ENCODE measurements at places on chromosomes 5 and 9. TPM values are rescaled to one million over a fixed set of nuclear protein-coding genes. Genes with fewer than 3 reads are reported as not detected.

DNA sequence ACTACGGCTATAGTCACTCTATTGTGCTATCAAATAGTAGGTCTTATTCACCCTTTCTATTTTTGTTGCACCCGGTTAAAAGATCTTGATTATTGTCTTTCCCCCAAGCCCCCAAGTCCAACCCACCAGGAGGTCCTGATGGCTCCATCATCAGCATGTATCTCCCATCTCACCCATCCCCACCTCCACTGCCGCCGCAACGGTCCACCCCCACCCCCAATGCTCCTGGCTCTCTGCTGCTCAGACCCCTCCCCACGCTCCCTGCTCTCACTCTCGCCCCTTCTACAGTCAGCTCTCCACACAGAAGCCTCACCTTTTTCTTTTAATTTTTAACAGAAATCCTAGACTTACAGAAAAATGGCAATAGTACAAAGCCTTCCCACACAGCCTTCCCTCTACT is 51.5 kb upstream of the SH3PXD2B start:
- no peak for DNase-seq

The PCDHB5 gene
- 1.0 TPM for total RNA-seq

- DNase-seq: peak; percentile 25
Measured at GRCh38 chr9:130542457-130543228, 36.7 kb upstream of the FUBP3 start.

DNA sequence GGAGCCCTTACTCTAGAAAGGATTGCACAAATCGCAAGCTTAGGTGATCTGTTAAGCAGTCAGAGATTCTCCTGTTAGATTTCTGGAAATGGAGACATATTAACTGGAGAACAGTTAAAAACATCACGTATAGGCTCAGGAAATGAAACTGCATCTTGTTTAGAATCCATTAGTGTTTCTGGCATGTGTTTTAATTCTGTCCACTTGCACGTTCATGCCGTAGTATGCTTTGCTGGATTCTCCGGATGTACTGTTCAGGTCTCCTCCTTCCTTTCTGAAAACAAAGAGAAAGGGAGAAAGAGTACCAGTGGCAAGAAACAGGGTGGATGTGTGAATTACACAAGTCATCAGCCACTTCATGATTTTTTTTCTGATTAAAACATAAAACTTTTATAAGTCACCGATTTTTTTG is 2.5 kb upstream of the RGMB start:
- DNase-seq: peak; percentile 29

The WWC1 gene
- 8.3 TPM for total RNA-seq

DNA sequence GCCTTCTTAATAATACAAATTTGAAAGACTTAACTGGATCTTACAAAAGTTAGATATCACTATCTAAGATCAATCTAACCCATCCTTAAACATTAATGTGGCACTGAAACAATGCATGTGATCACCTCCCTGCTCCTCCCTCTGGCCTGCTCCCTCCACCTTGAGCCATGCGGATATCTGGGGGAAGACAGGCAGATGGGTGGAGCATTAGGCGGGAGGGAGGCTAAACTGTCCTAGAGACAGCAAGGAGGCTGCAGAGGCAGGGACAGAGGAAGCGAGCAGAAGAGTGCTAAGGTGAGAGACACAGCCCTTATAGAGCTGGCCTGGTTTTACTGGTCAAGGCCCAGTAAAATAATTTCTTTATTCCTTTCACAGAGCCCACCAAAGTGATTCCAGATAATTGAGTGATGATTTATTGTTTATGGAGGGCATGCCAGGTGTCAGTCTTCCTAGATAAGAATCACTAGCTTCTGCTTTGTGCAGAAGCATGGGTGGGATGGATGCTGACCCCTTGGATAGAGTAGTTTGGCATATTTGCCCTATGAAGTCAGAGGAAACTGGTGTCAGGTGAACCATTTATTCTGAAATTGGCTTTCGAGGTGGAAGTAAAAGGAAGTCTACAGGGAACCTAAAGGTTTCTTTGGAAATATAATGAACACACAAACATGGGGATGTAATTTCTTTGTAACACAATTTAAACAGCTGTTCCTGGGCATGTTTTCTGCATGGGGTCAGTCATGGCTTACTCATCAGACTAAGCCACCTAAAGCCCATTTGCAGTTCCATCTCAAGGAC is 188.3 kb downstream of the GNAQ start:
- no peak for DNase-seq

- DNase-seq: no peak
Measured at GRCh38 chr5:61788548-61788947, 456.5 kb downstream of the ZSWIM6 start.

The EPB41L4B gene
- total RNA-seq: 1.4 TPM

DNA sequence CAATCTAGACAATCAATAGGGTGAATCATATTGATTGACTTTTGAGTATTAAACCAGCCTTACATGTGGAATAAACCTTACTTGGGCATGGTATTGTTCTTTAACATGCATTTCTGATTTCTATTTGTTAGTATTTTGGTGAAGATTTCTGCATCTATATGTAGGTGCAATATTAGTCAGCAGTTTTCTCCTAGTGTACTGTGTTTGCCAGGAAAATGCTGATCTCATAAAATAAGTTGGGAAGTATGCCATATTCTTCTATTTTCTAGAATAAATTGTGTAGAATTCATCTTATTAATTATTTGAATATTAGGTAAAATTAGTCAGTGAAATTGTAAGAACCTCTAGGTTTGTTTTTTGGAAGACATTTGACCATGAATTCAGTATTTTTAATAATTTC is 38.4 kb downstream of the ANXA2R start:
- DNase-seq: no peak

DNA sequence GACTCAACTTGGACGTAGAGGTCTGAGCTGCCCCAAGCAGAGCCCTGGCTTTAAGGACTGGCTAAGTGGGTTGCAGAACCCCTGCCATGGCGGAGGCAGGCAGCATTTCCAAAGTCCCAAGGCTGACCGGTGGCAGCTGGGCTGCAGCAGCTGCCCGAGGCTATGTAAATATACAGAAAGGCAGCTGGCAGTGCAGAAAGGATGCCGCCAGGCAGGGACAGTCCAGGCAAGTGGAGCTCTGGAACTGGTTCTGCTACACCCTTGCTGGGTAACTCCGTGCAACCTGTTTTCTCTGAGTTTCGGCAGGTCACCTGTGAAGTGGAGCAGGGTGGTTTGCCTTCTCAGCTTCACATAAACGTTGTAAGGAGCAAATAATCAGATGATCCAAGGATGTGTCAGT is 46.0 kb downstream of the SHB start:
- DNase-seq: no peak

The SCGB3A2 gene
- not detected for total RNA-seq

The PAX5 gene
- total RNA-seq: not detected

DNA sequence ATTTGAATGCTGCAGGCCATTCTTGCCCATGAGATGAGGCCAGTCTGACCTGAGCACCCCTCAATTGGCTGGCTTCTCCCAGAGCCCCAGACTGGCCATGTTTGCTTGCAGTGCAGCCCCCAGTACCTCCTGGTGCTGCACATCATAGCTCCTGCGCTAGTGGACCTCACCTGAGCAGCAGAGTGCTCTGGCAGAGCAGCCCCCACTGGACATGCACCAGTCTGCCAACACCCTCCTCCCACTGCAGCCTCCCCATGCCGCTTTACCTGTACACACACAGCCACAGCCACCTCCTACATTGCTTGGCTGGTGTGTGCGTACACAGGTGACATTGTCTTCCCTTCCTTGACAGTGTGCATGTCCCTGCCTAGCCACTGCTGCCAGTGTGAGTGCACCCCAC is 940.2 kb downstream of the EFNA5 start:
- DNase-seq: no peak

- no peak for DNase-seq
Measured at GRCh38 chr5:65121880-65122436, 353.2 kb downstream of the CWC27 start.

DNA sequence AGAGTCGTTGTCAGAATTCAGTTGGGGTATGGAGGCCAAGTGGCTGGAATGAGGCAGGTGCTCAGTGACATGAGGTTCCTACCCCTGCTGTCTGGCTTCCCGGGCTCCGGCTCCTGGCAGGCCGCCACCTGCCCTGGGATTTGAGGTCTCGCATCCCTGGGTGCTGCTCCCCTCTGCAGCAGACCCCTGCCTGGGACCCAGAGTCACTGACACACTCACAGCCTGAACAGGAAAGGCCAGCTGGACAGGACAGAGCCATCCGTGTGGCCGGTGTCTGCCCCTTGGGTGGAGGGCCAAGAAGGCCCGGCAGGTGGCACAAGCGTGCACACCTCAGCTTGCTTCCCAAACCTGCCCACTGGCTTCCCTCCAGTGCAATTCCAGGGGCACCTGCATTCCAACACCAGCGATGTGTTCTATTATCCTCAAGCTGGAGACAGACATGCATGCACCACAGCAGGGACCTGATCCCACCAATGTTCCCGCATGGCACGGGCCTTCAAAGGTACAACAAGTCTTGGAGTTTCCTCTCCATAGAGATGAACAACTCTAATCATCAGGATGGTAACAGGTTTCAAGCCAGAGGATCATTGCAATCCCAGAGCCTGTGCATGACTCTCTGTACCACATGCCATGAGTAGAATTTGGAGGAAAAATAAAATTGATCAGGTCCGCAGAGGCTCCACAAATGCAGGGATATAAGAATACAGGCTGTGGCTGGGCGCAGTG is 45.6 kb upstream of the RNF130 start:
- no peak for DNase-seq

The FBLL1 gene
- total RNA-seq: not detected

The ISL1 gene
- 4.6 TPM for total RNA-seq

- DNase-seq: no peak
Measured at GRCh38 chr9:18071651-18072060, 402.3 kb upstream of the ADAMTSL1 start.

The NTNG2 gene
- total RNA-seq: 0.95 TPM

DNA sequence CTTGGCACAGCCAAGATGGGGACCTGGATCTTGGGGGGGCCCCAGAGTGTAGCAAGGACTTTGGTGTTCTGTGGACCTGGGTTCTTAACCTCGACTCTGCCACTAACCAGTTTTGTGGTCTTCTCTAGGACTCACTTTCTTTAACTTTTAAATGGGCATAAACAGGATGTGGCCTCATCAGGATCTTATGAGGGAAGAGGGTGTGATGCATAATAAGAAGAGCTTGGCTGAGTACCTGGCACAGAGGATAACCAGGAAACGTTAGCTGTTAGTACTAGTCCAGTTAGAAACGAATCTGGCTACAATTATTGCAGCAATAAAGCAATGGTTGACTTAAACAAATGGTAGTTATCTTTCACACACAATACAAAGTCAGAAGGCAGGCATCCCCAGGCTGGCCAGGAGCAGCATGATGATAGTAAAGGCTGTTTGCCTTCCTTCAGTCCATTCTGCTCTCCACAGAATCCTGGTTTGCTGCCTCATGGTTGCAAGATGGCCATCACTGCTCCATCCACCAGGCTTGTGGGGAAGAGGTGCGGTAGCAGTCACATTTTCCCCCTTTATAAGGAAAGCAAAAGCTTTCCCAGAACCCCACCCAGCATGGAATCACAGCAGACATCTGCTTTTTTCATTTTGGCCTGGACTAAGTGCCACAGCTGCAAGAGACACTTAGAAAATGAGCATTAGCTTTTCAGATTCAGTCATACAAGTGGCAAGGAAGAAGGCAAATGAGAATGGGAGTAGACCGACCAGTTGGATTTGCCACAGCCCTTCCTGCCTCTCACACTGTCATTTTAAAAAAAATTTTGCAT is 225.0 kb downstream of the AOPEP start:
- no peak for DNase-seq

- DNase-seq: no peak
Measured at GRCh38 chr9:83537331-83538171, 650 bp downstream of the FRMD3 start.

- DNase-seq: no peak
Measured at GRCh38 chr9:70574151-70574837, 159.8 kb upstream of the KLF9 start.

The FOXD4L6 gene
- not detected for total RNA-seq

GRCh38 chr9:106059886-106060285 is 365.5 kb downstream of the TMEM38B start:
- no peak for DNase-seq

DNA sequence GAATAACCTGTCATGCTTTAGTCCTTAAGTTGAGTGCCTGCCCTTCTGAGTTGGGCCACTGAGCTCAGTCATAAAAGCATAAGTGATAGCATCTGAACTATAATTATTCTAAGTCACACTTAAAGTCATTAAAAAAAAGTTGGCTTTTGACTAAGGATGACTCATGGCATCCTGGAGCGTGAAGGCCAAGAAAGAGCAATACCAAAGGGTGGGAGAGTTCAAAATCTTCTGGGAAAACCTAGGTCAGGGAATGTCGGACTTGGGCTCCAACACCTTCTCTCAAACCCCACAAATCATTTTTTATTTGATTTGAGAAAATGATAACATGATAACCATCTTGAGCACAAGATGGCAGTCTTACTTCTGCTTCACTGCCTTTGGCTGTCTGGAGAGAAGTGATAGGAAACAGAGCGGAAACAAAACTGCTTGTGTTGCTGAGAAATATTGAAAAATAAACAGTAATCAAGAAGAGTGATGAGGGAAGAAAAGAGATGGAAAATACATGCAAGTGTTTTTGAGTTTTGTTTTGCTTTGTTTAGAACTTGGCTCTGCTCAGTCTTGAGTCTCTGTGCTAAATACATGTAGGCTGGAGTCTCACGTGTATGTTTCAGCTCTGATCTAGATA is 16.9 kb upstream of the NTRK2 start:
- DNase-seq: no peak

The FOXD4L3 gene
- total RNA-seq: not detected

- no peak for DNase-seq
Measured at GRCh38 chr5:151139015-151139414, 18.6 kb downstream of the ANXA6 start.

DNA sequence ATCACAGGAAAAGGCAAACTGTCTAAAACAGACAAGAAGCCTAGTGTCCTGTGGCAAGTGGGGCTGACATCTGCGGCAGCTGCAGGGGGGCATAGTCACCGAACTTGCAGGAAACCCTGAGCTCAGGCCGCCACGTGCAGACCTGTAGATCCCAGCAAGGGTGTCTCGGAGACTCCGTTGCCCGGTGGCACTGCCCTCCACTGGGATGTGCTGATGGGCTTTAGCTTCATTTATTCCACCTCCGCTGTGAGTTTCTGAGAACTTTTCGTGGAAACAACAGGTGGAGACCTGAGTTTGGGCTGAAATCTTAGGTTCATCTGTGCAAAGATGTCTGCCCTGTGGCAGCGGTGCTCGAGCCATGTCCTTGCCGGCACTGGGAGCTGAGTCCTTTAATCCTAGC is 22.1 kb downstream of the CEP72 start:
- no peak for DNase-seq

DNA sequence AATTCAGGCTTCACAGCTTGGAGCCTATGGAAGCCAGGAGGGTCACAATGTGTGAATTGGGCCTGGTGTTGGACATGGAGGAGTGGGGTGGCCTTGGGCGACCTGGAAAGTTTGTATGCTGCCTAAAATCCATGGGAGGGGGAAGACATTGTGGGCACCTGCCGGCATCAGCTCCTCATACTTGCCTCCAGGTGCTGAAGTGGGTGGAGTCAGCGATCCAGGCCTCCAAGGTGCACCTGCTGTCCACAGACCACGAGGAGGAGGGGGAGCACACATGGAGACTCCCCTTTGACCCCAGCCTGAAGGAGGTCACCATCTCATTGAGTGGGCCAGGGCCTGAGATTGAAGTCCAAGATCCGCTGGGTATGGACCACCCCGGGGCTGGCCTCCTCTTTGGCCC is 29.1 kb downstream of the HMCN2 start:
- DNase-seq: no peak
